ENCODE measurements at places on chromosomes 7 and 10. TPM values are rescaled to one million over a fixed set of nuclear protein-coding genes. Genes with fewer than 3 reads are reported as not detected.

The COL13A1 gene
- total RNA-seq, result 0.36 TPM

The GSTO2 gene
- total RNA-seq, result 1.5 TPM

The ATE1 gene
- total RNA-seq, result 23.1 TPM

The BHLHA15 gene
- total RNA-seq, result 0.33 TPM

The CHST15 gene
- total RNA-seq, result 8.6 TPM

The HTR5A gene
- not detected for total RNA-seq

The PLCE1 gene
- total RNA-seq, result 6.6 TPM

The HOXA7 gene
- total RNA-seq, result 4.7 TPM

The ARHGEF35 gene
- total RNA-seq, result 0.33 TPM

The AGAP3 gene
- 56.1 TPM for total RNA-seq

The ANKRD2 gene
- 4.4 TPM for total RNA-seq

The CLEC5A gene
- total RNA-seq, result not detected

The NEURL1 gene
- 0.38 TPM for total RNA-seq

The BMPR1A gene
- total RNA-seq, result 27.3 TPM

The SH3PXD2A gene
- total RNA-seq, result 1.7 TPM

The NUTM2D gene
- 1.7 TPM for total RNA-seq

The ZCWPW1 gene
- total RNA-seq, result 1.1 TPM

Data from A549 treated with GW870086 at 1 μM for 4 hours (cell line).